ENCODE measurements at places on chromosomes 4 and X.

GRCh38 chrX:118552121-118552900, 56.7 kb downstream of the DOCK11 start:
- DNase-seq, result no peak

DNA sequence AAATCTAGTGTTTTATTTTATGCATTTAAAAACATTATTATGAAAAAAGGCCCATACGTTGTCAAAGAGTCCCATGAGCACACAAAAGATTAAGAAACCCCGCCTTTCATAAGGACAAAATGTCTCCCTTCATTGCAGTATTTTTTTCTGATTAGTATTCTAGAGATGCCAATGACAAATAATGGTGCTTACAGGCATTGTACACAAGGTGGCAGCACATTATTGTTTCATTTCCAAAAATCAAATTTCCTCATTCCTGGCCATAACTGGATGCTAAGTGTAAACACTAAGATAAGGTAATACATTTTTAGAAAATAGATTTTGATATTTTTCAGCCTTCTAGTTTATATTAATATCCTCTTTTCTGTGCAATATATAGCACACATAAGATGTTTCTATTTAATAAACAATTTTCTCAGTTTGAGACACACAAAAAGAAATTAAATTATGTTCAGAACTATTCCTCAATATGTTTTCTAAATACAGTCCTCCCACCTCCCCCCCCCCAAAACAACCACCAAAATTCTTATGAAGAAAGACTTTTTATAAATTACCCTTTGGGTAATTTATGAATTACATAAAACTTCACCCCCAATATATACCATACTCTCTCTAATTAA, 47.7 kb downstream of the TIGD2 start:
- DNase-seq, result no peak

GRCh38 chr4:120633810-120634209, 288.7 kb downstream of the PRDM5 start:
- DNase-seq, result no peak

GRCh38 chr4:2804449-2804972, 11.6 kb downstream of the SH3BP2 start:
- DNase-seq, result no peak

DNA sequence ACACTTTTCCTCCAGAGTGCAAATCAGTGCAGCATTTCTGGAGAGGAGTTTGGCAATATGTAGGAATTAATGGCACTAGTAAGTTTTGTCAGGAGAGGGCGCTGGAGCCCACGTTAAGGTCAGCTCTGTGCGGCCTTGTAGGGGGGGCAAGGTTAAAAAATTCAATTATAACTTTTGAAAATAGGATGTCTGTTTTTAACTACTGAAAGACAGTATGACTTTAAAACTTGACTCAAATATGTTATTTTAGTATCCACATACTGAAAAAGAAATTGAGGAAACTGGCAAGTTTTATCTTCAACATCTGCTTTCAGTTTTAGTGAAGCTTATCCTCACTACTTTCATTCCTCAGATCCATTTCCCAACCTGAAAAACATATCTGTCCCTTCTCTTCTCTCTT, 30.9 kb upstream of the HSD17B13 start:
- DNase-seq, result peak; percentile 18

- no peak for DNase-seq
Observed at GRCh38 chrX:104126856-104127255, 14.5 kb downstream of the ZCCHC18 start.

DNA sequence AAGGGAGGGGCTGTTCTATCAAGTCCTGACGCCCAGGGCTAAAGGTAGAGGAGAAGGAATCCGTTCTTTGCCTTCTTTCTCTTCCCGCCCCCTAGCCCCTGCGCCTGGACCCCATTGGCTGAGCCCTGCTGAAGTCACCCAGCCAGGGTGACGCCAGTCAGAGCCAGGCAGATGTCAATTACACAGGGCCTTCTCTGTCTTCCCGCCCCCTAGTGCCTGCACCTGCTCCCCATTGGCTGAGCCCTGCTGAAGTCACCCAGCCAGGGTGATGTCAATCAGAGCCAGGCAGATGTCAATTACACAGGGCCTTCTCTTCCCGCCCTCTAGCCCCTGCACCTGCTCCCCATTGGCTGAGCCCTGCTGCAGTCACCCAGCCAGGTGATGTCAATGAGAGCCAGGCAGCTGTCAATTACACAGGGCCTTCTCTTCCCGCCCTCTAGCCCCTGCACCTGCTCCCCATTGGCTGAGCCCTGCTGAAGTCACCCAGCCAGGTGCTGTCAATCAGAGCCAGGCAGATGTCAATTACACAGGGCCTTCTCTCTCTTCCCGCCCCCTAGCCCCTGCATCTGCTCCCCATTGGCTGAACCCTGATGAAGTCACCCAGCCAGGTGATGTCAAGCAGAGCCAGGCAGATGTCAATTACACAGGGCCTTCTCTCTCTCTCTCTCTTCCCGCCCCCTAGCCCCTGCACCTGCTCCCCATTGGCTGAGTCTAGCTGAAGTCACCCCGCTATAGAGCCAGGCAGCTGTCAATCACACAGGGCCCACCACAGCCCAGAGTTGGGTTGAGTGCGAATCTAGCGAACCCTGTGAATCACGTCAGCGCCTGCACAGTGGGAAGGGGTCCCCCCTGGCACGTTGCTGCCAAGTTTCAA, 46.4 kb downstream of the ASMT start:
- DNase-seq, result peak; percentile 84

All from activated T-cell treated with anti-CD3 and anti-CD28 coated beads for 1 hour (primary cell).